Left lung (tissue), 14 donors: ENCODE measurements at places on chromosomes 11 and 22. TPM values are rescaled to one million over a fixed set of nuclear protein-coding genes. Genes with fewer than 3 reads are reported as not detected.

CST6 gene
- total RNA-seq: 20.3 TPM

MOV10L1 gene
- 0.37 TPM for total RNA-seq

TRIM49 gene
- not detected for total RNA-seq

GRCh38 chr22:48740086-48740730 is 1087.5 kb downstream of the BRD1 start:
- DNase-seq: no peak

PDE3B gene
- total RNA-seq: 20.8 TPM

OR5D13 gene
- total RNA-seq: not detected

- DNase-seq: no peak
Observed at GRCh38 chr11:67113231-67113721, 5.8 kb upstream of the KDM2A start.

TEF gene
- total RNA-seq: 17.3 TPM

DNA sequence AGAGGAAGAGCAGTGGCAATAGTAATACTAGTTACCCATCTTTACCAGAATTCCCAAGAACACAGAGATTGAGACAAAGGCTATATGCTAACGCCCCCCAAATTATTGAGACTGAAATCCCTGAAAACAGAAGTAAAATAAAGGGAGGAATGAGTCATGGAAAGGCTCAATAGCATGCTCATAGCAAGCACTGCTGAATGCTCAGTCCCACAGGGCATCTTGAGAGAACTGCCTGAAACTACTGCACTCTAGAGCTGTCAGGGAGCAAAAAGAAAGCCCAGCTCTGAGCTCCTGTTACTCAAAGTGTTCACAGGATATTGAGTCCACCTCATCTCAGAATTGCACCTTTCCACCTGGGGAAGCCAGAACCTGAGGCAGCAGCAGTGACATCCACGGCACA is 44.1 kb upstream of the FIBIN start:
- no peak for DNase-seq

GRCh38 chr11:60867871-60868681 is 734 bp downstream of the ZP1 start:
- DNase-seq: no peak

DNA sequence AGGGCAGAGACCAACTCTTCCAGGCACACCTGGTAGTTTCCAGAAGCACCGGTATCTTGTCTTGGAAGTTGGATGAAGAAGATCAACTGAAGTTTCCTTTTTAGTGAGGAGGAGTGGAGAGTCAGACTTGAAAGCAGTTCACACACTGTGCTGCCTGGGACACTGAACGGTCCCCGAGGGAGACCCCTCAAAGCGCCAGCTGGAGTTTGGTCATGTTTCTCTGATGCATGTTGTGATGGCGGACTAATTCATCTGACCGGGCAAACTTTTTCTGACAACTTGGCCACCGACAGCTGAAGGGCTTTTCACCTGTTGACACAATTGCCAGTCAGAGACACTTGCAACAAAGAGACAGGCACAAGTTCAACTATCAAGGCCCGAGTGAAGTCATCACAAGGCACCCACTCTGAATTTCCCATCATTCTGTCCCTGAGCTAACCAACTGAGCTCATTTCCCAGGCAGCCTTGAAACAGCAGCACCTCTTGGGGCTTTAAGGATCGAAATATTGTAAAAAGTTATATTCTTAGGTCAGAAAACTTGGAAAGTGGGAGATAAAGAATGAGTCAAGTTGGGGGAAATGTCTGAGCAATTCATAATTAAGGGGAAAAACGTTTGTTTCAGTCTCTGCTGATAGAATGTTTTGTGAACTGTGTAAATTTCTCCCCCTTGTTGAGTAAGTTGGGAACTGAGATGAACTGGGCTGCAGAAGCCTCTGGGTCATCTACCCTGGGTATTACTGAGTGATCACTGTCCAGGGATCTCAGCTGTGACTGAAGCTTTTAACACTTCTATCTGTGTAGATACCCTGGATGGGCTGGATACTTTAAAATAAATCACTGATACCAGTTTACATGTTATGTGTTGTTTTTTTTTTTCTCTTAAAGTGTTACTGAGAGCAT is 46.2 kb downstream of the WT1 start:
- no peak for DNase-seq

- DNase-seq: no peak
Observed at GRCh38 chr11:8019314-8020243, 32.4 kb downstream of the EIF3F start.

DNA sequence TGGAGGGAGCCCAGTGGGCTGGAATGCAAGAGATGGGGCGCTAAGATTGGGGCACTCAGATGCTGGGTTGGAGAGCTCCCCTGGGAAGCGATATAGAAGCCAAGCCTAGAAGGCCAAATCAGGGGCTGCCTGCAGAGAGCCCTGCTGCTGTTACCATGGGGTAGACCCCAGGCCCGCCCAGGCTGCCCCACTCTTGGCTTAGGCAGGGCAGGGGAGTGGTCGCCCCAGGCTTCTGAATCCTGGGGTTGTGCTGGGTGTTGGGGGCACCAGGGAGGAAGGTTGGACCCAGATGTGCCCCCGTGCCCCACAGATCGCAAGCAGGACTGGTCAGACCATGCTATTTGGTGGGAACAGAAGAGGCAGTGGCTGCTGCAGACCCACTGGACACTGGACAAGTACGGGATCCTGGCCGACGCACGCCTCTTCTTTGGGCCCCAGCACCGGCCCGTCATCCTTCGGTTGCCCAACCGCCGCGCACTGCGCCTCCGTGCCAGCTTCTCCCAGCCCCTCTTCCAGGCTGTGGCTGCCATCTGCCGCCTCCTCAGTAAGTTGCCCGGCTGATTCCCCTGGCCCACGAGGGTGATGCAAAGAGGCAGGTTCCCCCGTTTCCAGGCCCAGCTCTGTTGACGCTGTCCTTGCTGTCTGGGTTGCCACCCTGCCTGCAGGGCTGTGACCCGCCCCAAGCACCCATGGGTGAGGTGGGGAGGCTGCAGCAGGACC is 3.9 kb downstream of the FERMT3 start:
- peak; percentile 68 for DNase-seq

- DNase-seq: peak; percentile 46
Observed at GRCh38 chr11:36376888-36377758, 81.0 kb downstream of the PRR5L start.

GRCh38 chr11:1391165-1392075 is 1.7 kb downstream of the BRSK2 start:
- DNase-seq: no peak

DNA sequence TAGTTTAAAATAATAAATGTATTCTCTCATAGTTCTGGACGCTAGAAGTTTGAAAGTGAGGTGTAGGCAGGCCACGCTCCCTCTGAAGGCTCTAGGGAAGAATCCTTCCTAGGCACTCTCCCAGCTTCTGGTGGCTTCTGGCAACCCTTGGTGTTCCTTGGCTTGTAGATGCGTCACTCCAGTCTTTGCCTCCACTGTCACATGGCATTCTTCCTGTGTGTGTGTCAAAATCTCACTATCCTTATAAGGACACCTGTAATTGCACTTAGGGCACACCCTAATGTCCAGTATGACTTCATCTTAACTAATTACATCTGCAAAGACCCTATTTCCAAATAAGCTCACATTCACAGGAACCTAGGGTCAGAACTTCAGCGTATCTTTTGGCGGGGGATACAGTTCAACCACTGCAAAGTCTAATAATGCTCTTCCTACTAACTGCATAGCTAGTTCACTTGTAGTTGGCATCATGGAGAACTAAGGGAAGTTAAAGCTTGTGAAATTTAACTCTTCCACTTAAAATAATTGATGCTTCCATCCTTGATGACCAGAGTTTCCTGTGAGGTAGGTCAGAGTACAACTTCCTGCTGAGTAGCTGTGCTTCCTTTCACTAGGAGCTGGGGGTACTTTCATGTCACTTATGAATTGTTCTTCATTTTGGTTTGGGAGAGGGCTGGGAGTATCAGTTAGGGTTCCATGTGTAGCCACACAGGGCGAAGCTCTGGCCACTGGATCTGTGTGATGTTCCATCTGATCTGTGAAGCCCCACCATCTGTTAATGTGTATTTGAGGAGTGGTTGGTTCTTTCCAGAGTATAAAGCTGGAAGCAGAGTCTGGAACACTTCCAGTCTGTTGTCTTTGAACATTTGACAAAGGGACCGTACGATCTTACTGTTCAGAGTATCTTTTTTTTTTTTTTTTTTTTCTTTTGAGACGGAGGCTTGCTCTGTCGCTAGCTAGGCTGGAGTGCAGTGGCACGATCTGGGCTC is 10.5 kb downstream of the YWHAH start:
- DNase-seq: no peak

- no peak for DNase-seq
Observed at GRCh38 chr11:10066441-10066840, 227.6 kb downstream of the SBF2 start.

- no peak for DNase-seq
Observed at GRCh38 chr11:125519256-125519655, 23.2 kb upstream of the FEZ1 start.

DNA sequence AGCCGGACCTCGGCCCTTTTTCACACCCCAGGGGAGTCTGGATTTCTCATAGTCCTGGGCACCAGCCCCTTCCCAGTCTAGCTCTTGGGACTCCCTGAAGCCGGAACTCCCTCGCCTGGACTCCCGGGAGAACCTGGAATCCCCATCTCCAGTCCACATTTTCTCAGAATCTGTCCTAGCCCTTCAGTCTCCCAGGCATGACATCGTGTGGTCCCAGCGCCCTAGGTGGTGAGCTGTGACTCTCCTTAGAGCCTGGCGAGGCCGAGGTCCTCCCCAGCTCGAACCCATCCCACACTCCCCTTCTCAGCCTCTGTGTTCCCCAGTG is 673 bp upstream of the DUSP18 start:
- peak; percentile 4 for DNase-seq

SLN gene
- total RNA-seq: 2.4 TPM

GPR83 gene
- not detected for total RNA-seq

DNA sequence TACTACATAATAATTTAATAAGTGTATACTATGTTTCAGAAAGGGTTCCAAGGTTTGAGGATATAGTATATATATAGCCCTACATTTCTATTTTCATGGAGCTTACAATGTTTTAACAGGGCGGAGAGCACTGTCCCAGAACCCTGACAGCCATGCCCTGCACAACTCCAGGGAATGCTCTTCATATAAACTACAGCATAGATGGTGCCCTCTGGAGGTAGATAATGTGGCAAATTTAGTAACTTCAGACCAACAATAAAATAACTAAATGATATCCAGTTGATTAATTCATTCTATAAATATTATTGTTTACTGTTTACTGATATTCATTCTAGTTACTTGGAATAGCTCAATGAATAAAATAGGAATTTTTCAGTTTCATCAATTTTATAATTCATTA is 693.7 kb upstream of the CCDC179 start:
- DNase-seq: no peak

FZD4 gene
- total RNA-seq: 23.5 TPM

GSTT2 gene
- total RNA-seq: not detected

DNA sequence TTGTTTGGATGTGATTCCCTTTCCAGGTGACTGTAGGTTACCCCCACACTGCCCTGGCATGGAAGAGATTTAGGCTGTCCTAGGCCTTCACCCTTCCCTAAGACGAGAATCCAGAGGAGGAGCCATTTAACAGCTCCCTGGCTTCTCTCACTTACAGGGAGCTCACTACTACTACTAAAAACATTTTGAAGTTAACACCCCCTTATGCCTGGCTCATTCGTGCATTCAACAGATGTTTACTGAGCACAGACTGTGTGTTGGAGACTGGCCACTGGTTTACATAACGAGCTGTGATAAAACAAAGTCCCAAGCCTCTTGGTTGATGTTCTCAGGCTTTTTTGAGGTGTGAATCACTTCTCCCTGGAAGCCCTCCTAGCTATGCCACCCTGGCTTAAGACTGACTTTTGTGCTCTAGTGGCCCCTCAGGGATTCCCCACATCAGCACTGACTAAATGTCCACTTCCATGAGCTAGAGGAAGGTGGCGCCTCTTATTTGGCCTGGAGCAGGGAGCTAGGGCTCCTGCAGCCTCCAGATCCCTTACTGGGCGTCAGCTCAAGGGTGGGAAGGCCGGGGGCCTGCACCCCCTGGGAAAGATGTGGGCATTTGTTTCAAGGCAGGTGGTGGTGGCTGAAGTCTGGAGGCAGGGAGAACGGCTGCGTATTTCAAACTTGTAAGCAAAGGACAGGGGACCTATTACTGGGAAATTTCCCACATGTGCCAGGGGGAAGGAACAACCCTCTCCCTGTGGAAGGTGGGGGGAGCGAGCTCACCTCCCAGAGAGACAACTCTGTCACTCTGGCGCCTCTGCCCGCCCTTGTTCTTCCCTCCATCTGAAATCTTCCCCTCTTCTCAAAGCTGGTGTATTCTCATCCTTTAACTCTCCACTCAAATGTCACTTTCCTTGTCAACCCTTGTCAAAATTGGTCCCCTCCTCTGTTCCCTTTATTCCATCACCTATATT is 19.4 kb upstream of the MALAT1 start:
- peak; percentile 89 for DNase-seq

VSIG10L2 gene
- total RNA-seq: not detected

DNA sequence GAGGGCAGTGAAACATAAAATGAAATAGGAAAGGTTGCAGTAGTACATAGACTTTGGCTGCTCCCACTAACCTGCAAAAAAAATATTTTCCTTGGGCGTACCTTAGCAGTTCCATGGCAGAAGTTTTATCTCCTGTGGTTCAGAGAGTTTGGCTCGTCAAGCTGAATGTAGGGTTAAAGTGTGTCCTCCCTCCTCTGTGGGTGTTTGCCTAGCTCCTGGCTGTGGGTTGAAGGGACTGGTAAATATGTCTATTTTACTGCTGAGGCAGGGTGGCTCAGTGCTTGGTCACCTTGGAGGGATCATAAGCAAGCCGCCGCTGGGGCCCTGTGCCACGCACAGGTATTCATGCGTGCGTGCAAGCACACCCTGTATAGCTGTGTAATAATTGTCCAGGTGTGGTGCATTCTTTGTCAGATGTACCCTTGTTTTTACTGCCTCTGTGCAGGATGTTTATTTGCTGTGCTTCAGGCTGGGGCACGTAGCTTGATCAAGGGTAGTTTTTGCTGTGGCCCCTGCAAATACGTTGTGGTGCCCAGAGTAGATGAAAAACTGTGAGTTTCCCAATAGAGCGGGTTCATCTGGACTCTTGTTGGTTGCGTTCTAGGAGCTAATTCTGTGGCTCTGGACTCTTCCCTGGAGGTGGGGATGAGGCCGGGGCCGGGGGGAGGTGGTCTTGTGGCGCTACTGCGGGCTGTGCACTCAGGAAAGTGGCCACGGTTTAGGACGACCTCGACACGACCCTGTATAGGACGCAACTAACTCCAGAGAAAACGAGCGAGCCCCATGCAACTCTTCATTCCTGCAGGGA is 732 bp upstream of the SORL1 start:
- DNase-seq: no peak

DNA sequence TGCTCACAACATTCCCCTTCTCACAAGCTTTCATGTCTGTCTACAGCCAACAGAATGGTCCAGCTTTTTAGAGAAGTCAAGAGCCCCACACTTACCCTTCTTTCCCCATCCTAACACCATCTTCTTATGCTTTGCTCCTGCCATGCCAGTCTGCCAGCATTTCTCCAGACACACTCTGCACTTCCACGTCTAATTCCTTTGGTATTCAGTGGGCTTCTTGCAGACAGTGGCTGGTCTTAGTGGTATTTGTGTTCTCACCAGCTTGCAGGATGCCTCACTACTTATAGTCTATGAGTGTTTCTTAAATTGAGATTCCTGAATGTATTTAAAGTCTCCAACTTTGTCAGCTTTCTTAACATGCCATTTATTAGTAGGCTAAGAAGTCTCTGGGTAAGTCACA is 154.4 kb downstream of the BBOX1 start:
- no peak for DNase-seq
